K562 (cell line): ENCODE measurements at places on chromosomes 11 and 22. TPM values are rescaled to one million over a fixed set of nuclear protein-coding genes. Genes with fewer than 3 reads are reported as not detected.

GRCh38 chr22:27571463-27572277, 229.9 kb downstream of the MN1 start:
- DNase-seq = no peak

PAMR1 gene
- total RNA-seq = not detected in 2 replicates

DNA sequence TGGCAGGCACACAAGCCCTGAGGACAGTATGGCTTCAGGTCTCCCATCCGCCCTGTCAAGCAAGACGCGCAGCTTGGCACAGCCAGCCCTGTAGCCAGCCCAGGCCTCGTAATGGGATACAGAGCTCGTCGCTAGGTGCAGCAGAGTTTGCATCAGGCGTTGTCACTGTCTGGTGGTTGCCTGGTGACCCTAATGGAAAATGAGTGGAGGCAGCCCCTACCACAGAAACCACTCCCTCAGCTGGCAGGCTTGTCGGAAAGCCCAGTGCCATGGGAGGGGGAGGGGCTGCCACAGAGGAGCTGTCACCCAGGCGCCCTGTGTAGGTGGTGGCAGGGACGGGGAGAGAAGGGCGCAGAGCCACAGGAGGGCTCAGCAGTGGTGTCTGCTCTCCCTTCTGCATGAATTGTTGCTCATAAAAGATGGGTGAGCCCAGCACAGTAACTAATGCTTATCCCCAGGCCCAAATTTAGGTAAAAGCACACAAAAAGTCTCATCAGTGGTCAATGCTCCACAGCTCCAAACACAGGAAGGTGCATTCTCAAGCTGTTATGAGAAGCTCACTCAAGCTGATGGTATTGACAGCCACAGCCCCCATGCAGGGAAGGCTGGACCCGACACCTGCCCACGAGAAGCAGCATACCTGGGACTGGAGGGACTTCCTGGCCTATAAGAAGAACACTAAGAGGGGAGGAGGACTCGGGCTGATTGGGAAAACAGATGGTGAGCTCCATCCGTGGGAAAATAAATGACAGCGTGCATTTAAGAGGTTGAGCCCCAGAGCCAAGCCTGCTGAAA, 164.6 kb downstream of the ETS1 start:
- DNase-seq = no peak

KRTAP5-10 gene
- total RNA-seq = not detected in 2 replicates

CASP5 gene
- not detected in 2 replicates for total RNA-seq

FGF19 gene
- total RNA-seq = 0.07 and 0.11 TPM in 2 replicates
